ENCODE measurements at places on chromosomes 6 and 20.

- no peak for DNase-seq
These were observed 10.0 kb upstream of the POU5F1 start for GRCh38 chr6:31180500-31180899.

GRCh38 chr6:47680051-47680450 is 18.3 kb upstream of the ADGRF4 start:
- DNase-seq: no peak

DNA sequence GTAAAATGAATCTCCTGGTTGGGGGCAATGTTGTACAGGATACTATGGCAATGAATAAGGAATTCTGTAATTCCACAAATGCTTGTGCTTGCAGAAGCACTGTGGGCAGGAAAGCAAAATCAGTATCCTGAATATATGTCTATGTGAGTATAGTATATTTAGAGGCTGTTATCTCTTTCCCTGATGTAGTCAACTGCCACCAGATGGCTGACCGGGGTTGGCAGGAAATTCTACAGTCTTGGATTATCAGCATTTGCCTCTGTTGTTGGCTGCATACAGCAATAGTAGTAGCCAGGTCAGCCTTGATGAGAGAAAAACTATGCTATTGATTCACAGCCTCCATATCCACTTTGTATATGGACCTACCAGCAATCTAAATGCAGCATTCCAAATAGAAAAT is 425.1 kb upstream of the JAG1 start:
- peak; percentile 9 for DNase-seq

DNA sequence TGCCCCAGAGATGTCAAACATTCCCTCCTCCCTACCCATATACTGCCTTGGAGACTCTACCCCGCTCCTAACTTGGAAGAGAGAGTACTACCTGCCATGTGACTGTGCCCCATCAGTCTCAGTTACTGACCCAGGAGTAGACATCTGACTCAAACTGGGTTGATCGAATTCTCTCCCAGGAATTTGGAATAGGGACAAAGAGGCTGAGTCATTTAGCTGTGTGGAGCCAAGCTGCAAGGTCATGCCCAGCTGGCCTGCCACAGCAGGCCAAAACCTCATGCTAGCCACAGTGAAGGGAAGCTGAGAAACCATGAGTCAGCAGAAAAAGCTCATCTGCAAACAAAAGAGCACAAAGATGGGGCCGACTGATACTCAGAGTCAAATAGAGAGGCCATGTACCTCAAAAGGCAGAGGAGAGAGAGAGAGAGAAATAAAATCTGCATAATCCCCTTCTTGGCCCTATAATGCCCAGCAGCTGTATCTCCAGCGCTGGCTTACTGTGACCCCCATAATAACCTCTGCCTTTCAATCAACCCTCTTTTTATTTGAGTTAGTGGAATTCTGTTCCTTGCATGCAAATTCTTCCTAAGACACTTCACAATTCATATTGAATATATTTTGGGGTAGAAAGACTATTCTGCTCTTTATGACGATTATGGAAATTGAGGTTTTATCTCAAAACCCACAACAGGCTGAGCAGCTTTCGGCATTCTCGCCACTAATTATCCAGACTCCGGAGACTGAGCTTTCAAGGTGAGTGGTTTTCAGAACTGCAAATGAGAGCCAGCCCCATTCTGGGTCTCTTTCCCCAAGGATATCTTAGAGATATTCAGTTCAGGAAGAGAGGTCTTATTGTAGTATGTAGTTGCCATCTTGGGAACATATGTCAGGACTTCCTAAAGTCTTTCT is 21.4 kb upstream of the AKIRIN2 start:
- DNase-seq: peak; percentile 16

DNA sequence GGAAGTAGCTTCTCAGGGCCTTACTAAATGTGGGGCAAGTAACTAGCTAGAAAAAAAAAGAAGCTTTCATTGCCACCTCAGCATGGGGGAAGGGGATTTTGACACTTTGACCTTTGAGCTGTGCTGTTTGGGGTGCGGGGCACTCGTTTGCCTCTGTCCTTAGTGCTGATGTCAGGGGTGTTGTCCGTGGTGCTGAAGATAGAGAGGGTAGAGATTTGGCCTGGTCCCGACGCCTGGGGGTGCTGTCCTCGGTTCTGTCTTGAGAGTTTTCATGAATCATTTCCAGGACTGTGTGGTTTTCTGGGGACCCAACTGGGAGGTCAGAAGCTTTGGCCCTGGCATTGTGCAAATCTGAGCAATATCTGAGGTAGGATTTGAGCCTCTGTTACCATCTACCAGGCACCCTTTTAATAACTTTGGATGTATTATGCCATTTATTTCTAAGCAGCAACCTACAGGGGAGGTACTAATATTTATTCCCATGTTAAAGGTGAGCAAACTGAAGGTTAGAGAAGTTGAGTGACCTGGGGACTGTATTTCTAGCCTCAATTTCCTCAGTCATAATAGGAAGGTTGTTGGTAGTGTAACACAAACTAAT is 78.0 kb downstream of the DLGAP4 start:
- no peak for DNase-seq

- no peak for DNase-seq
These were observed 7.7 kb downstream of the BRPF3 start for GRCh38 chr6:36204068-36204753.

DNA sequence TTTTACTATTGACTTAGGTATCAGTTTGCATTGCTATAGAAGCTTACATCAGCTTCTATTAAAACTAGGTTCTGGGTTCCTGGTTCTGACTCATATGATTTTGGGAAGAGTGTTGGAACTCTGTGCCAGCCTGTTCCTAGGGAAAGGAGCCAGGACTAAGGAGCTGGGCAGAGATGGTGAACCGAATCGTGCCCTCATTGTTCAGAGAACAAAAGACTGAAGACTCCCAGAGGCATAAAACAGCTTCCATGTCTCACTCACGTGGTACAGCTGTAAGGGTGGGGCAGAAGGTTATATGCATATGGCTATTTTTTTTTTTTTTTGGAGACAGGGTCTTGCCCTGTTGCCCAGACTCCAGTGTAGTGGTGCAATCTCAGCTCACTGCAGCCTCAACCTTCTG is 89.1 kb upstream of the THBS2 start:
- no peak for DNase-seq

DNA sequence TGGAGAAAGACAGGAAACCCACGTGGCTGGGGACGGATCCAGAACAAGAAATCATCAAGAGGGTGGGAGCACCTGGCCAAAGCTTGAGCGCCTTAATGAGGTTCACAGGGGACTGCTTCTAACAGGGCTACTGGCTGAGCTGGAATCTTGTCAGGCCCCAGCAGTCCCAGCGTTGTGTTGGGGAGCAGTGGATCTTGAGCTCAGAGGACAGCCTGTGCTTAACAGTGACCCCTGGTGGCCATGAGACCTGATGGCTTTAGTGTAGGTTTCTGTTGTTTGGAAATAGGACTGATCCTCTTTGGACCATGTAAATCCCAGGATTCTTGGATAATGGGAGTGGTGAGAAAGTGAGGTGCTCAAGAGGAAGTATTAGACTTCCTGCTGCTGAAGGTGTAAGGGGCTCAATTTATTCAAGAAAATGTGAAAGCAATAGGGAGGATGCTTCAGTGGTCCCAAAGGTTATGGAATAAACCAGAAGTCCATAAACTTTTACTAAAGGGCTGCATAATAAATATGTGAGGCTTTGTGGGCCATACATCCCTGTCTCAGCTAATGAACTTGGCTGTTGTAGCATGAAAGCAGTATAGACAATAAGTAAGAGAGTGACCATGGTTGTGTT is 216.2 kb downstream of the NFATC2 start:
- peak; percentile 61 for DNase-seq

DNA sequence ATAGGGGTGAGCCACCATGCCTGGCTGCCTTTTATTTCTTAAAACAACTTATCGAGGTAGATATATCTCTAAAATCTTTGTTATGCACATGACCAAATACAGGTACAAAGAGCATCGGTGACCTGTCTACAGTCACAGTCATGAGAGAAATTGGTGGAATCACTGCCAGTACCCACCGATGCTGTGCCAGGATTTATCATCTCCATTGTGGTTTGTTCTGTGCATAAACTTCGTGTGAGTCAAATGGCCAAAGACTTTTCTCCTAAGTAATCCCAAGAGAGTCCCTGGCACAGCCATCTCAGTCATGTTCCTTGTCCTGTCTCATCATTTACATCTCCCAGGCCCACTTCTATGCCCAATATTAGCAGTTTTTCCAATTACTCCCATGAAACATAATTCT is 9.0 kb downstream of the GSTA3 start:
- no peak for DNase-seq

DNA sequence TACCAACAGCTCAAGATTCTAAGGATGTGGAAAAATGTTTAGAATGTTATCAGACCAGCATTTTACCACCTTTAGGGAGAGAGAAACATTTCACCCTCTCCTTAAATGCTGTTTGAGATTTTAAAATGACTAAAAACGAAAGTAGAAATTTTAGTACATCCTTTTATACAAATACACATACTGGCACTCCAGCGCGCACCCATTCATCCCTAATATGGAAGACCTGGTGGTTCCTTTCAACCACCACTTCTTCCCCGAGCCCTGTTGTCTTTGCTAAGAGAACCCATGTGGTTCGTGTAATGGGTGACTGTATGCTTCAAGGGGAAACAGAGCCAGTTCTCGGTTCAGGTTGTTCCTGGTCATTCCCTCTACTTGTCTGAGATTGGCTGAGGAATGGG is 21.3 kb downstream of the SPATA2 start:
- DNase-seq: no peak

GRCh38 chr20:10524034-10524476 is 89.0 kb downstream of the SLX4IP start:
- DNase-seq: no peak

GRCh38 chr20:10508468-10509251 is 73.6 kb downstream of the SLX4IP start:
- DNase-seq: peak; percentile 29

GRCh38 chr20:50312682-50313521 is 122.3 kb downstream of the CEBPB start:
- no peak for DNase-seq

- DNase-seq: peak; percentile 34
These were observed 30.2 kb downstream of the DLL1 start for GRCh38 chr6:170260686-170261085.
